Activated CD4-positive, alpha-beta memory T cell treated with anti-CD3 and anti-CD28 coated beads for 36 hours (primary cell): ENCODE measurements at places on chromosomes 5 and 9.

- peaks cover 29% of the 10 kb centered on the region for H3K4me1 ChIP-seq
- H3K36me3 ChIP-seq: peaks cover 5% of the 10 kb centered on the region
- peak overlapping the region; percentile 97 for H3K4me3 ChIP-seq
- peak; percentile 55 for DNase-seq
Observed at GRCh38 chr9:35603506-35603985, 1.5 kb upstream of the TESK1 start.

- no peaks in the 10 kb centered on the region for H3K36me3 ChIP-seq
- H3K4me1 ChIP-seq: peaks cover 3% of the 10 kb centered on the region
- no peak overlapping the region for H3K4me3 ChIP-seq
- no peak overlapping the region for H3K27ac ChIP-seq
- DNase-seq: no peak
Observed at GRCh38 chr5:172319708-172320441, 36.3 kb upstream of the UBTD2 start.

DNA sequence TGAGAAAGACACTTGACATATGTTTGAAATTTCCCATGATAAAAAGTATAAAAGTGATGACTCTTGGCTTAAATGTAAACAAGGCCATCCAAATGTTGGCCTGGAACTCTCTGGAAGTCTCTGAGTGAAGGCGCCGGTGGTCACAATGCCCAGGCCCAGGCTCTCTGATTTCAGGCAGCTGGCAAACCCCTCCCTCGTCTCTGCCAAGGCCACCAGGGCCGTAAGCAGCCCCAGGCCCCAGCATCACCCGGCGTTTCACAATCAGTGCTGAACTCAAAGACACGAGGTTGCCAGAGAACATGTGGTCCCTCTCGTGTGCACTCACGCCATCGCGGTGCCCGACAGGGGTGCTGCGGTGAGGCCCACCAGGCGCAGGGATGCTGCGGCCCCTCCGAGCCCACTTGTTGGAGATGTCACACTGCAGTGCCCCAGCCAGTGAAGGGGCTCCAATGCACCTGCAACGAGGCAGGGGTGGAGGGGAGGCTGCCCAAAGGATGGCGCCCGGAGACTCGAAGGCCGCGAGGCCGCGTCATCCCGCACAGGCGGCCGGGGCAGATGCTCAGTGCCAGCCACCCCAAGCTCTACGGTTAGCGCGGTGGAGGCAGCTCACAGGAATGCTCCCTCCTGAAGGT, 15.0 kb downstream of the LPCAT1 start:
- peaks cover 22% of the 10 kb centered on the region for H3K4me1 ChIP-seq
- H3K27ac ChIP-seq: no peak overlapping the region
- H3K27me3 ChIP-seq: no peaks in the 10 kb centered on the region
- no peak for DNase-seq
- H3K36me3 ChIP-seq: peaks cover 8% of the 10 kb centered on the region

GRCh38 chr5:107486489-107486888, 184.2 kb downstream of the EFNA5 start:
- no peak overlapping the region for H3K4me3 ChIP-seq
- H3K27ac ChIP-seq: no peak overlapping the region
- peak; percentile 71 for DNase-seq
- H3K27me3 ChIP-seq: peaks cover 3% of the 10 kb centered on the region

DNA sequence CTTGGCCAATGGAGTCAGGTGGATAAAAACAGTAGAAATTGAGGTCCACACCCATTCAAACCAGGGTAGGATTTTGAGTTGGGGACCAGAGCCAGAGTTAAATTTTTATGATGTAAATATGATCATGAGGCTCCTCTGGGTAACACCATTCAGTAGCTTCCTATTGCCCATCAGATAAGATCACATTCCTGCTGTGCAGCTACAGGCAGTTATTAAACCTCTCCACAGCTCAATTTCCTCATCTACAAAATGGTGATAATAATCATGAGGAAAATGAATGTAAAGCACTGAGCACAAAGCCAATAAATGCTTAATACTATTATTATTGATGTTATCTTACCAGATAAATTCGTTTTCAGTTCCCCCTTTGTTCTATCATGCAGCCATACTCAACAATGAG, 432.0 kb downstream of the CAAP1 start:
- DNase-seq: no peak
- no peaks in the 10 kb centered on the region for H3K27me3 ChIP-seq
- H3K4me3 ChIP-seq: no peak overlapping the region
- H3K4me1 ChIP-seq: no peaks in the 10 kb centered on the region
- H3K36me3 ChIP-seq: no peaks in the 10 kb centered on the region
- no peak overlapping the region for H3K27ac ChIP-seq

- H3K36me3 ChIP-seq: no peaks in the 10 kb centered on the region
- H3K27me3 ChIP-seq: no peaks in the 10 kb centered on the region
- DNase-seq: no peak
- no peak overlapping the region for H3K4me3 ChIP-seq
Observed at GRCh38 chr5:14161825-14162556, 18.8 kb downstream of the TRIO start.

DNA sequence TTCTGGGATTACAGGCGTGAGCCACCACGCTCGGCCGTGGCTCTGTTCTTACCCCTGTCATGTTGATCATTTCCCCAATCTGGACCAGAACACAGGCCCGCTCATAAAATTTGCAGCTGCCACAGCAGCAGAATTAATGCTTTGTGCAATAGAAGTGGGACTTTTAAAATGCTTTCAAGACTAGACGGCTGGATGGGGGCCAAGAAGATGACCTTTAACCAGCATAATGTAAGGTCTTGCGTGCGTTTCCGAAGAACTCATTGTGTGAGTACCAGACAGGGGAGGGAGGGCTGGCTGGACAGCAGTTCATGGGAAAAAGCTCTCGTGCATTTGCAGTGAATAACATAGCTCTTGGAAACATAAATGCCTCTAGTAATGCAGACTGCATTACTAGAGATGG, 3.5 kb upstream of the WDR38 start:
- no peak for DNase-seq
- peaks cover 5% of the 10 kb centered on the region for H3K27me3 ChIP-seq
- no peak overlapping the region for H3K4me3 ChIP-seq
- H3K36me3 ChIP-seq: no peaks in the 10 kb centered on the region
